Transverse colon (tissue), 4 donors: ENCODE measurements at places on chromosomes 1 and 21. TPM values are rescaled to one million over a fixed set of nuclear protein-coding genes. Genes with fewer than 3 reads are reported as not detected.

The LDLRAD1 gene
- not detected for total RNA-seq

The NR1I3 gene
- not detected for total RNA-seq

GRCh38 chr1:113541106-113541505, 150.8 kb downstream of the MAGI3 start:
- DNase-seq = no peak
- no peaks in the 10 kb centered on the region for H3K4me1 ChIP-seq
- no peak overlapping the region for H3K4me3 ChIP-seq
- peak overlapping the region; percentile 35 for H3K27ac ChIP-seq

GRCh38 chr1:53892911-53893310, 1.1 kb upstream of the DIO1 start:
- H3K27me3 ChIP-seq = no peaks in the 10 kb centered on the region
- H3K36me3 ChIP-seq = no peaks in the 10 kb centered on the region
- H3K4me1 ChIP-seq = peaks cover 39% of the 10 kb centered on the region
- no peak for DNase-seq

The FCRL5 gene
- 0.20 TPM for total RNA-seq

GRCh38 chr1:205710201-205711062, 30.1 kb upstream of the SLC45A3 start:
- H3K27ac ChIP-seq = no peak overlapping the region
- H3K27me3 ChIP-seq = no peaks in the 10 kb centered on the region
- H3K4me3 ChIP-seq = no peak overlapping the region
- H3K4me1 ChIP-seq = peaks cover 11% of the 10 kb centered on the region

The NUDT4B gene
- total RNA-seq = not detected

- H3K36me3 ChIP-seq = no peaks in the 10 kb centered on the region
- peak overlapping the region; percentile 89 for H3K27ac ChIP-seq
- peak overlapping the region; percentile 51 for H3K4me3 ChIP-seq
- H3K27me3 ChIP-seq = no peaks in the 10 kb centered on the region
- peak; percentile 85 for DNase-seq
These were observed 15.7 kb downstream of the ABCG1 start for GRCh38 chr21:42234464-42235241.

GRCh38 chr1:76023669-76024435, 50.7 kb upstream of the ST6GALNAC3 start:
- DNase-seq = no peak
- no peaks in the 10 kb centered on the region for H3K27me3 ChIP-seq
- H3K36me3 ChIP-seq = no peaks in the 10 kb centered on the region
- H3K4me3 ChIP-seq = no peak overlapping the region
- H3K27ac ChIP-seq = no peak overlapping the region

GRCh38 chr1:55536545-55536865, 321.3 kb upstream of the USP24 start:
- no peak overlapping the region for H3K4me3 ChIP-seq
- no peaks in the 10 kb centered on the region for H3K36me3 ChIP-seq

GRCh38 chr21:30813174-30813573, at the start of gene KRTAP8-1:
KRTAP8-1 (minus strand) TSS chr21:30813274; CDS start chr21:30813220, 54 bp downstream.
- DNase-seq = no peak
- H3K4me1 ChIP-seq = no peaks in the 10 kb centered on the region
- no peak within 1 kb of the TSS for H3K27ac ChIP-seq
- H3K36me3 ChIP-seq = no peaks in the 10 kb centered on the region
- H3K4me3 ChIP-seq = no peak within 1 kb of the TSS

DNA sequence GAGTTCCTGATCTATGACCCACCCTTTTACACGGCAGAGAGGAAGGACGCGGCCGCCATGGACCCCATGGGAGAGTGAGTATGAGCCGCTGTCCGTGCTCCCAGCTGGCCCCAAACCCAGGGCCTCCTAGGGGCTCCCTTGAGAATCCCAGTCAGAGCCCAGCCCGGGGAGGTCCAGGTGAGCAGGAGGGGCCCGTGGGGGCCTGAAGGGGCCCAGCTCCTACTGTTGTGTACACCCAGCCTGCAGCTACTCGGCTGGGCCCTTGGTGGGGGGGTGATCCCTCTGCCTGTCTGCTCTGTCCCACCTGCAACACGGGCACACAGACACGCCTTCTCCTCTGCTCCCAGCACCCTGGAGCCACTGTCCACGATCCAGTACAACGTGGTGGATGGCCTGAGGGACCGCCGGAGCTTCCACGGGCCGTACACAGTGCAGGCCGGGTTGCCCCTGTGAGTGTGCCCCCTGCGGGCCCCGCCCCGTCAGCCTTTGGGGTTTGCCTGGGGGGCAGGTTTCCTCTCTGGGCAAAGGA, 28.6 kb upstream of the LRRC3 start:
- H3K4me1 ChIP-seq = no peaks in the 10 kb centered on the region
- DNase-seq = no peak
- H3K36me3 ChIP-seq = no peaks in the 10 kb centered on the region
- H3K27me3 ChIP-seq = no peaks in the 10 kb centered on the region
- H3K27ac ChIP-seq = no peak overlapping the region

- H3K27me3 ChIP-seq = no peaks in the 10 kb centered on the region
- no peaks in the 10 kb centered on the region for H3K4me1 ChIP-seq
- no peak overlapping the region for H3K27ac ChIP-seq
- H3K4me3 ChIP-seq = no peak overlapping the region
- H3K36me3 ChIP-seq = no peaks in the 10 kb centered on the region
These were observed 240.3 kb downstream of the RYR2 start for GRCh38 chr1:237282208-237282783.

GRCh38 chr1:174103766-174104165, 55.6 kb upstream of the RABGAP1L start:
- no peaks in the 10 kb centered on the region for H3K4me1 ChIP-seq
- no peaks in the 10 kb centered on the region for H3K36me3 ChIP-seq
- no peak for DNase-seq

DNA sequence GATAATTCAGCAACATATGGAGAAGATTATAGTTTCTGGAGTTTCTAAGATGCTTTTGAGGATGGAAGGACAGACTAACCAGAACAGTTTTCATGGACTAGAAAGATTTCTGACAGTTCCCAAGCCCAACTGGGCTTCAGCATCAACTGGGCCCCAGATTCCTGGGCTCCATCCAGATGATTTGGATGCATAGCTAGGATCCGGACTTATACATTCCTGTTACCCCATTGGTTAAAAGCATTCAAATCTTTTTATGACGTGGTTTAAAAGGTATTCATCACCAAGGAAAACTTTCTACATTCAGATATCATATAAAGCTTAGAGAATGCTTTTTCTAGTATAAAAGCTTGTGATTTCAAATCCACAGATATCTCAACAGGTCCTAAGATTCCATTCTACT, 29.7 kb downstream of the TSHB start:
- no peak overlapping the region for H3K4me3 ChIP-seq
- no peak overlapping the region for H3K27ac ChIP-seq
- no peak for DNase-seq
- H3K4me1 ChIP-seq = peaks cover 12% of the 10 kb centered on the region
- no peaks in the 10 kb centered on the region for H3K27me3 ChIP-seq

The RGS18 gene
- total RNA-seq = 1.1 TPM

DNA sequence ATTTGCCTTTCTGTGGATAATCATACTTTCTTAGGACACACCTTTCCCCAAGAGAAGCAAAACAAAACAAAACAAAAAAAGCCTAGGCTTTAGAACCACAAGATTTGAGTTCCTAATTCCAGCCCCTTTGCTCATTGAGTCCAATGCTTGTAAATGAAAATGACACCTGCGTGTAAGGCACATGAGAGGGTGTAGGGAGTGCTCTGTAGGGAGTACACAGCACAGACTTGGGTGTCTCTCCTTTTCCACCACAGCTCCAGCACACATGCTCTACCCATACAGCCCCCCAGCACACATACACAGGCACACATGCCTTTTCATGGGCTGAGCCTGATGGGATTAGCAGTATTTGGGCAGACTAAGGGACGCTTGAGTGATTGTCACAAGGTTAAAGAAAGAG, 9.2 kb upstream of the NGF start:
- no peak for DNase-seq
- H3K27me3 ChIP-seq = no peaks in the 10 kb centered on the region
- no peak overlapping the region for H3K4me3 ChIP-seq
- H3K4me1 ChIP-seq = no peaks in the 10 kb centered on the region
- H3K36me3 ChIP-seq = no peaks in the 10 kb centered on the region

DNA sequence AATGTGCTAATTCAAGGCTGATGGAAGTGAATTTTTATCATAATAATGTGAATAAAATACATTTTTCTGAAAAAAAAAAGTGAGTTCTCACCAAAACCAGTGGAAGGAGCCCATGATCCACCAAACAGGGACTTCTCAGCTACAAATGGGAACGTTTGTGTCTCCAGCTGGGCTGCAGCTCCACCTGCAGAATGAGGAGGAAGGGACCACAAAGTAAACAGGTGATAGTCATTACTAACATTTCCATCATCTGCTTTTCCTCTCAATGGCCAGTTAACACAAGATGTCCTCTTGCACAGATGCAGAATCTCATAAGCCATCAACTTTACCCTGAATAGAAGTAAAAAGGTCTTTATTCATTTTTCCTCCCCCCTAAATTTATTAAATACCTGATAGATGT, 246.2 kb downstream of the MRPL39 start:
- H3K4me1 ChIP-seq = no peaks in the 10 kb centered on the region
- H3K27ac ChIP-seq = no peak overlapping the region
- no peak overlapping the region for H3K4me3 ChIP-seq
- H3K27me3 ChIP-seq = no peaks in the 10 kb centered on the region
- no peak for DNase-seq

The RSPO1 gene
- total RNA-seq = 0.40 TPM

The PPM1J gene
- total RNA-seq = not detected

- H3K4me1 ChIP-seq = no peaks in the 10 kb centered on the region
- H3K4me3 ChIP-seq = no peak overlapping the region
- DNase-seq = no peak
- H3K27ac ChIP-seq = no peak overlapping the region
- peaks cover 10% of the 10 kb centered on the region for H3K36me3 ChIP-seq
These were observed 95.6 kb downstream of the PTPRC start for GRCh38 chr1:198734323-198735008.

DNA sequence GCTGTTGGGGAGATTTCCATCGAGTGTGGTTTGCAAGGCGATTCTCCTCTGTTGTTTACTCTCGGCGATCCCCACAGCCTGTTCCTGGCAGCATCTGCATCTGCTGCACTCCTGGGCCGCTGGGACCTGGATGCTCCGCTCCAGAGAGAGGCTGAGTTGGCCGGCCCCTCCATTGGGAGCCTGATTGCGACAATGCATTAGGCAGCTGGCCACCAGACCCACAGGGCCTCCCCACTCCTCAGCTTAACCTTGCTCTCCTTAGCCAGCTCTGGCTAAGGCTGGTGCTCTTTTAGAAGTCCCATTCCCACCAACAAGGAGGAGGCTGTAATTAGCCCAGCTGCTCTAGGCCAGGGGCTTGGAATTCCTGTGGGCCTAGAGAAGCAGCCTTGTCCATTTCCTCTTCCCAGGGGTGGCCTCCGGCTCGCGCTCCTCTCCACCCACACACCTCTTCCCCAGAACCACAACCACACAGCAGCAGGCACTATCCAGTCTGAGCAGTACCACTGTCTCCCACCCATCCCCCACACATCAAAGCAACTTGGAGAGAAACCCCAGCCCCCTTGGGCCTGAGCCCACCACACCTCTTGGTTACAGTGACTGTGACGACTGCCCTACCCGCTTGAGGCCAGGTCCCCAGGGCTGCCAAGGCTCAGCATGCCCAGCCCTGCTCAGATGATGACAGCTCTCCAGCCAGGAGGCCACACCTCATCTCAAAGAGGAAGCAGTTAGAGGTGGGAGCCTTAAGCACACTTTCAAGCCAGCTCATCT, 193.8 kb upstream of the EDN2 start:
- H3K4me3 ChIP-seq = no peak overlapping the region
- no peak for DNase-seq
- H3K36me3 ChIP-seq = no peaks in the 10 kb centered on the region
- peak overlapping the region; percentile 19 for H3K27ac ChIP-seq

DNA sequence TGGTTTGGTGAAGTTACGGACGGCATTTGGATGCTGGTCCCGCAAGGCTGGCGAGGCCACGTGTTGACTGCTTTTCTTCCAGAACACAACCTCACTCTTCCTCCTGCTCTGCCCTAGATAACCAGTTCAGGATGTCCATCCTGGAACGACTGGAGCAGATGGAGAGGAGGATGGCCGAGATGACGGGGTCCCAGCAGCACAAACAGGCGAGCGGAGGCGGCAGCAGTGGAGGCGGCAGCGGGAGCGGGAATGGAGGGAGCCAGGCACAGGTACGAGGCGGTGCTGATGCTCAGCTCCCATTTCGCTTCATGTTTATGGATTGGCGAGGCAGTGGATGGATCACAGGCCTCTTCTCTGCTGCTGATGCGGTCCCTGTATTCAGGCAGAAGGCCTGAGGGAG, 38.8 kb upstream of the VAMP3 start:
- H3K27ac ChIP-seq = no peak overlapping the region
- no peaks in the 10 kb centered on the region for H3K27me3 ChIP-seq
- no peak overlapping the region for H3K4me3 ChIP-seq

The DNM3 gene
- total RNA-seq = not detected

GRCh38 chr1:1069056-1069710, 4.9 kb downstream of the RNF223 start:
- H3K4me3 ChIP-seq = peak overlapping the region; percentile 27
- no peaks in the 10 kb centered on the region for H3K36me3 ChIP-seq
- H3K27ac ChIP-seq = peak overlapping the region; percentile 85
- H3K4me1 ChIP-seq = peaks cover 27% of the 10 kb centered on the region
- peaks cover 35% of the 10 kb centered on the region for H3K27me3 ChIP-seq

The TAS1R3 gene
- total RNA-seq = not detected

The KRTAP12-2 gene
- total RNA-seq = not detected

DNA sequence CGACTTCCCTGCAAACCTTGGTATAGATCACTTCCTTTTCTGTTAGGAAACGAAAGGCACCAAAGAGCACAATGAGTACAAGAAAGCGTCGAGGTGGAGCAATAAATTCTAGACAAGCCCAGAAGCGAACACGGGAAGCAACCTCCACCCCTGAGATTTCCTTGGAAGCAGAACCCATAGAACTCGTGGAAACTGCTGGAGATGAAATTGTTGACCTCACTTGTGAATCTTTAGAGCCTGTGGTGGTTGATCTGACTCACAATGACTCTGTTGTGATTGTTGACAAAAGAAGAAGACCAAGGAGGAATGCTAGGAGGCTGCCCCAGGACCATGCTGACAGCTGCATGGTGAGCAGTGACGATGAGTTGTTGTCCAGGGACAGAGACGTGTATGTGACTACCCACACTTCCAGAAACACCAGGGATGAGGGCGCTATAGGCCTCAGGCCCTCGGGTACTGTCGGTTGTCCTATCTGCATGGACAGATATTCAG, 18.5 kb downstream of the FAM89A start:
- H3K4me1 ChIP-seq = no peaks in the 10 kb centered on the region
- H3K27me3 ChIP-seq = no peaks in the 10 kb centered on the region
- no peaks in the 10 kb centered on the region for H3K36me3 ChIP-seq
- H3K4me3 ChIP-seq = no peak overlapping the region
- no peak for DNase-seq
- H3K27ac ChIP-seq = peak overlapping the region; percentile 37

DNA sequence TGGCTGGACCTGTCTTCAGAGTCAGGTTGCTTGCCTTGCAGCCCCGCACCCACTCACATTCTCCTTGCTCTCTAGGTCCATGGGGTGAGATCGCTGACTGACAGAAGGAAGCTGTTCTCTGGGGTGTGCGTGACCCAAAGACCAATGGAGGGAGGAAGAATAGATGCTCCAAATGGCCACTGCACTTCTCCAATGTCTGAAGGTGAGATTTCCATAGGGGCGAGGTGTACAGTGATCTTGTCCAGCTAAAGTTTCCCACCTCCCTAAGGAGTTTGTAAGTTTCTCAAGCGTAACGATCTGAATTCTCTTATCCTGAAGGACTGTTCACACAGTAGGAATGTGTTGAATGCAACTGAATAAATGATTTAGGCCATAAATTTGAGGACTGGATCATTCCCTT, 211.9 kb upstream of the IRF2BP2 start:
- no peaks in the 10 kb centered on the region for H3K36me3 ChIP-seq
- H3K4me3 ChIP-seq = no peak overlapping the region
- peak overlapping the region; percentile 81 for H3K27ac ChIP-seq
- DNase-seq = no peak
- H3K4me1 ChIP-seq = peaks cover 26% of the 10 kb centered on the region
- H3K27me3 ChIP-seq = no peaks in the 10 kb centered on the region

The OPRD1 gene
- under 0.01 TPM for total RNA-seq

The CASQ2 gene
- 7.9 TPM for total RNA-seq

The CD2 gene
- not detected for total RNA-seq
